ENCODE measurements at places on chromosomes 3 and 15.

GRCh38 chr3:178041931-178042330, 494.3 kb upstream of the KCNMB2 start:
- no peak for DNase-seq

- DNase-seq = peak; percentile 53
Observed at GRCh38 chr15:33963831-33964664, 4.2 kb upstream of the CHRM5 start.

DNA sequence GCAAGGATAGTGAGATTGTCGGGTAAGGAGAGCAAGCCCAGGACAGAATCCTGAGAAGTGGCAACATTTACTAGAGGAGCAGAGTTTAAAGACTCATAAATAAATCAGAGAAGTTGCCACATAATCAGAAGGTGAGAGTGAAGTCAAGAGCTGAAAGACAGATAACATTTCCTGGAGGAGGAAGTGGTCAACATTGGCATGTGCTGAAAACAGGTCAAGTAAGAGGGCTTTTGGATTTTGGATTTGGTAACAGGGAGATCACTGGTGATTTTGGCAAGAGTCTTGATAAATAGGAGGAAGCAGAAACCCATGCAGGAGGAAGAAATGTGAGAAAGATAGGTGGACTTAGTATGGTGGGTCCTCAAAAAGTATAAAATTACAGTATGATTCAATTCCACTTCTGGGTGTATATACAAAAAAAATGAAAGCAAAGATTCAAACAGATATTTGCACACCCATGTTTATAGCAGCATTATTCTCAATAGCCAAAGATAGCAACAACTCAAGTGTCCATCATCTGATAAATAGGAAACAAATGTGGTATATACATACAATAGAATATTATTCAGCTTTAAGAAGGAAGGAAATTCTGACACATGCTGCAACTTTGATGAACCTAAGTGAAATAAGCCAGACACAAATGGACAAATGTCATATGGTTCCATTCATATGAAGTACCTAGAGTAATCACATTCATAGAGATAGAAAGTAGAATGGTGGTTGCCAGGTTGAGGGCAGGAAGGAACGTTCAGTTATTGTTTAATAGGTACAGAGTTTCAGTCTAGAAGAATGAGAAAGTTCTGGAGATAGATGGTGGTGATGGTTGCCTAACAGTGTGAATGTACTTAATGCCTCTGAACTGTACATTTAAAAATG, 27.3 kb upstream of the MBNL1 start:
- DNase-seq = no peak

DNA sequence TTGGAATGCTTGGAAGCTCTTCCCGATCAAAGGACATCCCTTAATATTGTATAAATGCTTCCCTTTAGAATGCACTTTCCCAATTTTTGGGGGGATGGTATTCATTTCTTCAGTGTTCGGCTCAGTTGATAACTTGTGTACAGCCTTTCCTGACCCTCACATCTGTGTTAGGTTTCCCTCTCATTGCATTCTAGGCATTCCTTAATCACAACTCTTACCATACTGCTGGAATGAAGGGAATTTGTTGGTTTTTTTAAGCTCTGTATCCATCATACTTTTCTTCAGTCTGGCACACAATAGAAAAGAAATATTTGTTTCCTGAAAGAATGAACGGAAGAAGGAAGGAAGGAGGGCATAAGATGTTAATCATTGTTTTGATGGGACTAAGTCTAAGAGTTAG, 119.5 kb downstream of the CHST2 start:
- no peak for DNase-seq

DNA sequence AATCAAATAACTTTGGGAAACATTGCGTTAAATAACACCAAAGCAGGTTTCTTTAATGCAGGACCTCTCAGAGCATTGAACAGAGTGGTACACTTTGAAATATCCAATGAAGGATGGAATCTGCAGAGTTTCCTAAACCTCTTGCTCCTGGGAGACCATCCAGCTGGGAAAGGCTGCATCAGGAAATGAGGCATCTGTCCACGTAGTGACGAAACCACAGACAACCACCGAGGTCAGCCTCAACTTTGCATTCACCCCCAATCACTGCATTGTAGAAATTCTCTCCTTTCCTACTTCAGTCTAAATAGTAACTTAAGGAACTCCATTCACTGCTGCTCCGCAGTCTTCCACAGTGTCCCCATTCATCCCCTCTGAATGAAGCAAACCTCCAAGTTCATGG, 41.5 kb upstream of the CDV3 start:
- DNase-seq = no peak

DNA sequence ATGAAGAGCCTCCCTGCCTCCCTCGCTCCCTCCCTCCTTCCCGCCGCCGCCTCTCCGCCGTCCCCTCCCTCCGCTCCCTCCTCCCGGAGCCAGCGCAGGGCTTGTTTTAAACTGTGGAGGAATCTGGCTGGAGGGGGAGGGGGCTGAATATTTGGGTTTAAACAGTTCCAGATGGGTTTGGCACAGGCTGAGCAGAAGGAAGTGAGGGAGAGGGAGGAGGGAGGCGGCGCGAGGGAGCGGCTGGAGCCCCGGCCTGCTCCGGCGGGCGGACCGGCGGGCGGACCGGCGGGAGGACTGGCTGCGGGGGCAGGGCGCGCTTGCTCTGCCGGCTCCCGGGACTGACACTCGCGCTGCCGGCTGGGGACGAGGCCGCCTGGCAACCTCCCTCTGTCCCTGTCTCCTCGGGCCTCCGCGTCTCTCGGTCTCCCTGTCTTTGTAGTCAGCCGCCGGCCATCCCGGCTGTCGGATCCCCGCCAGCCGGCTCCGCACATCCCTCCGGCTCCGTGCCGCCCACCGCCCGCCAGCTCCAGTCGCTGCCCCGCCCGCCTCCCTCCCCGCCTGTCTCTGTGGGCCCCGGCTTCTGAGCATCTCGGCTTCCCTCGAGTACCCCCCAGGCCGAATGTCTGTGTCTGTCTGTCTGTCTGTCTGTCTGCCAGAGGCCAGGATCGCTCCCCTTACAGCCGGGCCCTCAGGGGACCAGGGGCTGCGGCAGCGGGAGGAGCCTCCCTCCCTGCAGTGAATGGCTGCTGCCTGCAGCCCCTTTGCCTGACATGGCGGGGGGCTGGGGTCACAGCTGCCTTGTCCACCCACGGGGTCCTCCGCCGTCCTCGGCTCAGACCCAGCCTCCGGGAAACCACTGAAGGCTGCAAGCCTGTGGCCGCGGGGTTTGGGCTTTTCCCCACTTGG, 7.6 kb downstream of the EPHB3 start:
- DNase-seq = no peak

GRCh38 chr3:153631102-153631501, 469.1 kb downstream of the RAP2B start:
- no peak for DNase-seq

DNA sequence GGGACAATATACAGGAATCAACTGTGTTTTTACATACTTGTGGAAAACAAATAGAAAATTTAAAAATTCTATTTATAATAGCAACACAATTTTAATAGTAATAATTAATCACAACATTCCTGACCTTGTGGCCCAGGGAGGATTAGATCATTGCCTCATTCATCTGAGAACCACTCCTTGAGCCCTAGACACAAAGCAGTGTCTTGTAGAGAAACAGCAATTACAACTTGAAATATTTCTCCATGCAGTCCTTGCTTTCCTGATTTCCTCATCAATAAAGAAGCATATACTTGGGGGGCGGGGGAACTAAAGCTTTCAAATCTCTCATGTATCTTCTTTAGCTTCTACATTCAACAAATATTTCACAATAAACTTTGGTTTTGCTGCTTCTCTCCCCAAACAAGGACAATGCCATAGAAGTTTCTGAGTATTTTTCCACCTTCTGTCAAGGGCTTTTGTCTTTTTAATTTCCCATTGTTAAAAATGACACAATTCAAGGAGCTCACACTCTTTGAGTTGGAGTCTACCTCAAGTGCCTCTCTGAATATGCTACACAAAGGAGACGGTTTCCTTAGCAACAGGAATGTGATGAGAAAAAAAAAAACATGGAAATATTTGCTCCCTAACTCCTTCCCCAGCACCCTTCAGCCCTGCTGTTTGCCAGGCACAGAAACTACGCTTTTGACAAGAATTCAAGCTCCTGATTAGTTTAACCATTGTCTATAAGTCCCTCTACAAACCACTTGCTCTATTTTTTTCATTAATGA, 118.8 kb downstream of the ARPP21 start:
- no peak for DNase-seq

DNA sequence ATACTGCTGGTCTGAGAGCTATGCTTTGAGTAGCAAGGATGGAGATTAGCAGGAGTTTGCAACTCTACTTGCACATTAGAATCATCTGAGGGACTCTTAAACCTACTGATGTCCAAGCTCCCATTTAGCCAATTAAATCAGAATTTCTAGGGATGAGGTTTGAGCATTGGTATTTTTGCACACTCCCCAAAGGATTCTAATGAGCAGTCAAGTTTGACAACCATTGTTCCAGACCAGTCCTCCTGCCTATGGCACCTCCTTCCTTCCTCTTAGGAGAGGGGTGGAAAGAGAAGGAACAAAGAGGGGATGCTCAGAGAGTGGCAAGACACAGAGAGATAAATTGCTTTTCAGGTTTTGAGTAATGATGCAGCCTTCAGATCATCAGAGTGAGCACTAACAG, 275.5 kb upstream of the ROPN1 start:
- DNase-seq = no peak

GRCh38 chr3:58009749-58010535, 1.7 kb downstream of the FLNB start:
- peak; percentile 70 for DNase-seq

GRCh38 chr3:187223799-187224198, 26.5 kb downstream of the RTP1 start:
- DNase-seq = no peak

DNA sequence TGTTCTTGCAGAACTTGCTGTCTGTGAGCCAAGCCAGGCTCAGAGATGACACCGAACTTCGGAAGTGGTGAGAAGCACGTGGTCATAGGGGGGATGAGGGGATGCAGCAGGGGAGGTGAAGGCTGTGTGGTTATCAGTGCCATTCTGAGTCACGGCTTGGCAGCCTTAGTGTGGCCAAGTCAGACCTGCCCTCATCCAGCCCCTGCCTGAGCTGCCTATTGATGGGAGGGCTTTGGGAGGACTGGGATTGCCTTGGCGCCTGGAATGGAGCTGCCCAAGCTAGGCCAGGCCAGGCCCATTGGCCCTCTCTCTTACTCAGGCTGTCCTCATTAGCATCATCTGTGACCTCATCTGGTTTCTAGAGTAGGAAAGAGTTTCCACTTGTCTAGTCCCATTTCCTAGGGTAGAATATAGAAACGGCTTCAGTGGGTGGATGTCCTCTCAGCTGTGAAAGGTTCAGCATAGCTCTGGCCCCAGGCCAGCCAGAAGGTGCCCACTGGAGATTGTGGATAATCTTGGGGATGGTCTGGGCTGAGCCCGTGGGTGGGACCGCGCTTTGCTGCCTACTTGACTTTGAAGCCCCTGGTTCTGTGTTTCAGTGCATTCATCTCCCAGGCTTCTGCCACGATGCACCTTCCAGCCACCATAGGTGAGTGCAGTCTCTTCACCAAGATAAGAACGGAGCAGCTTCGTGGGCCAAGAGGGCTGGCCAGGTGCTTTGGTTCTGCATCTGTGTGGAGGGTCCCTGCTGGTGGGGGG, 7.2 kb downstream of the FAH start:
- no peak for DNase-seq

DNA sequence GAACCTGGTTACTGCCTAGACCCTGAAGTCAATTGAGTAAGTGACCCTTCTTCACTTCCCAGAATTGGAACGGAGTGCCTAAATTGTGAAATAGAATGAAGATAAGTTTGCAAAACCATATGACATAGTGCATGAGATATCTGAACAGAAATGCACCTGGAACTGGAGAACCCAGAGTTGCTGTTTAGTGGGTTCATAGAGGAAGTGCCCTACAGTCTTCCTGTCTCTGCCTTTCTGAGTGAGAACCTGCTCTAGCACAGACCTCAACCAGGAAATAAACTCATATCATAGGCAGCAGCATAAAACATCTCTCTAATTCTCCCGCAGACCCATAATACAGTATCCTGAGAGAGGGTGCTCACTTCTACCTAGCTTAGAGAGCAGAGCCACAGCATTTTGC, 82.9 kb downstream of the EOMES start:
- no peak for DNase-seq

Data from NCI-H526 (cell line).